Brain pericyte (primary cell): ENCODE measurements at places on chromosomes 13 and 19.

- no peak for DNase-seq
Observed at GRCh38 chr13:109749365-109749764, 37.0 kb downstream of the IRS2 start.

- no peak for DNase-seq
Observed at GRCh38 chr13:69194130-69194529, 913.5 kb upstream of the ATXN8OS start.

GRCh38 chr19:53876651-53877224 is 5.3 kb upstream of the PRKCG start:
- no peak for DNase-seq

DNA sequence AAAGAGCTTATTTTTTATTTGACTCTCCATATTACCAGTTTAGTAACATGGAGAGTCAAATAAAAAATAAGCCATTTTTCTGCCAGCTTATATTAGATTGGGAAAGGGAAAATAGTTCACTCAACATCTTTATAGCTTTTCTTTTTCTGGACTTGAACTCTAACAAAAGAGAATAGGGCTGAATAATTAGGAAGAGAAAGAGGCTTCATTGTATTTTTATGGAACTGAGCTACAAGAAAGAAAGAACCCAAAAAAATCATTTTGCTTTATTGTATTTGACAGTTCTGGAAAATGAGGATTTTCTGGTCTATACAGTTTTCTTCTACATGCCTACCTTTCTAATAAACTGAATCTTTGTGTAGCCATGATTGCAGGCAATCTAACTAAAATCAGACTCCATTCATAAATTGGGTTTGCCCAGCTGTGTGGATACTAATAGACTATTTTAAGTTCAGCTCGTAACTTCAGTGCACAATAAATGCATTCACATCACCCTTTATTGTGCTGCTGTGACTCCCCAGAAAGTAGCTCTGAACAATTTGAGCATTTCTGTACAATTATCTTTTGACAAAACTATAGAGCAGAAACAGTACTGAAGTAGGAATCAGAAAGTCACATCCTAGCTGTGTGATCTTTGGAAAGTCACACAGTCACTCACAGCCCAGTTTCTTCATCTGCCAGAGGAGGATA is 115.3 kb downstream of the STOML3 start:
- DNase-seq: no peak

- DNase-seq: no peak
Observed at GRCh38 chr19:38713227-38713649, 31.0 kb downstream of the CAPN12 start.

- DNase-seq: no peak
Observed at GRCh38 chr13:94987869-94988268, 275.5 kb upstream of the SOX21 start.

DNA sequence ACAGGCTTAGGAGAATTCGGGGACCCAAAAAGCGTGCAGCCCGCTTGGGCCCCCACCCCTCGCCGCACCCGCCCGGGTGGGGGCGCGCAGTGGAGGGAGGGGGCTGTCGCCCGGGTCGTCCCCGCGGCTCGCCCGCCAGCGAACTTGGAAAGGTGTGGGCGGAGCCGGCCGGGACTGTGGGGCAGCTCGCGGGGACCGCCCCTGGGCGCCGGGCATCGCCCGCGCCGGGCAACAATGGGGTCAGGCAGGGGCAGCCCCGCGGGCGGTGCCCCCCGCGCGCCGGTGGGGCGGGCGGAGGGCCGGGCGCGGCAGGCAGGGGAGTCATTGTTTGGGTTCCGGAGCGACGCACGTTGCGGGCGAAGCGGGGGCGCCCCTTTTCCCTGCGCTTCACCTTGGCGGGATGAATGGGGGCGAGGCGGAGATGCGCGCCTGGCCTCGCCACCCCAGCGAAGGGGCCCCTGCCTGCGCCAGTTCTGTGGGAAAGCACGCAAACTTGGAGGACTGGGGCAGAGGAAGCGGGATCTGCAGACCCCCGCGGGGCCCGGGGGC is 647 bp upstream of the KLF12 start:
- peak; percentile 54 for DNase-seq

- DNase-seq: no peak
Observed at GRCh38 chr13:100140441-100140840, 51.5 kb downstream of the PCCA start.

DNA sequence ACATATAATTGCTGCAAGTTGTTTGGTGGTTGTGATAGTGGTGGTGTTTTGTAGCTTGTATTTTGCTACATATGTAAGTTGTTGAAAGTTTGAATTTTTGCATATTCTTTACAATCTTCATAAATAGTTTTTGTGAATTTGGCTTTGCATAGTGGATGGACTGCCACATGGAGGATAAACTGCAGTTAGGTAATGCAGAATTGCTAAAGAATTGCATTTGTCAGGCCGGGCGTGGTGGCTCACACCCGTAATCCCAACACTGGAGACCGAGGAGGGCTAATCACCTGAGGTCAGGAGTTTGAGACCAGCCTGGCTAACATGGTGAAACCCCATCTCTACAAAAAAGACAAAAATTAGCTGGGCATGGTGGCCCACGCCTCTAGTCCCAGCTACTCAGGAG is 111.9 kb downstream of the ZAR1L start:
- no peak for DNase-seq

DNA sequence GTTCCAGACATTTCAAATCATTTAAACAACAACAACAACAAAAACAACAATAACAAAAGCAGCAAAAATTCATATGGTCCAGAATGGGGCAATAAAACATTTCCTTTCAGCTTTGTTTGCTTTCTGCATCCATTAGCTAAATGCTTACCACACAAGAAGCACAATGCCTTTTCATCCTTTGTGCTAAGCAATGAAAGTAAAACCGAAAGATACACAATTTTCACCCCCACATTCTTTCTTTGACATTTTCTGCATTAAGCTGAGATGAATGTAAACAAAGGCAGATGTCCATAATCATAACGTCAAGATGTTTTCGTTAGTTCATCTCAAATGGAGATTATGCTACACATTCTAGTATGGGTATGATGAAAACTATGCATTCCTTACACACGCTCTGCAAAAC is 568.5 kb downstream of the SLITRK6 start:
- DNase-seq: no peak

DNA sequence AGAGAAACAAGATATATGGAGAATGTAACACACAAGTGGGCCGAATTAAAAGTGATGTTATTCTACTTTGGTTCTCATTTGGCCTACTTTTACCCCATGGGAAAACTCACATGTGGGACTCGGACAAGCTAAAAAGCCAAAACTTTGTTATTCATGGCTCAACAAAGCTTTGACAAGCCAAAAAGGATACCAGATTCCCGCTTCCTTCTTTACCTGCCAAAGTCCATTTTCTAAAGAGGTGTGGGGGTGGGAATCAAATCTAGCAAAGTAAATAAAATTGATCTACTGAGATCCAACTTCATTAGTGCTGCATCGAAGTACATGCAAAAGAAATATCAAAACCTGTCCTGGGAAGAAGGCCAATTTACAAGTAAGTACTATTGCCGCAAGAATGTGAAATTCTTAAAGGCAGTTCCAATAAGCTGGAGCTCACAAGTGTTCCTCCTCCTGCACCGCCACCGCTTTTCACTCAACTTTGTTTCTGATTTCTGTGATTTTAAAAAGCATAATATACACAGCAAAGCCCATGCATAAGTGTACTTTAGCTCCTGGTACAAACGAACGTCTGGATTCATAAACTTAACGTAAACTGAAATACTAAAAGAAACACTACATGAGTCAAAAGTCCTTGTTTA is 1.1 kb downstream of the LNX2 start:
- no peak for DNase-seq
